GM03348 (cell line): ENCODE measurements at places on chromosomes 3 and 15.

GRCh38 chr15:93479715-93480114 lies 390.7 kb upstream of the RGMA start:
- DNase-seq = no peak

GRCh38 chr15:89164712-89165211 lies 56.6 kb downstream of the RLBP1 start:
- peak; percentile 19 for DNase-seq

DNA sequence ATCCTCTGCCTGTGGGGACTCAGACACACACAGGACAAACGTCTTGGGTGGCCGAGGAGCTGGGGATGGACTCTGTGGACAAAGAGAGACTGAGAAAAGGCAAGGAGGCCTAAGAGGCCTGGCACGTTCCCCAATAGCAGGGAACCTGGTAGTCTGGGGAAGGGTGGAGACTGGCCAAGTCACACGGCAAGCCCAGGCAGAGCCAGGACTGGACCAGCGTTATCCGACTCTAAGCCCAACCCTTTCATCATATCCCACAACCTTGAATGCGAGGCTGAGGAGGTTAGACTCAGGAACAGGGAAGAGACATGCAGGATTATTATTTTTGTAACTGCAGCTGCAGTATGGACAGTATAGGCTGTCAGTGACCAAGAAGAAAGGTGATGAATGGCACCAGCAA lies 53.4 kb downstream of the SLC6A11 start:
- no peak for DNase-seq

DNA sequence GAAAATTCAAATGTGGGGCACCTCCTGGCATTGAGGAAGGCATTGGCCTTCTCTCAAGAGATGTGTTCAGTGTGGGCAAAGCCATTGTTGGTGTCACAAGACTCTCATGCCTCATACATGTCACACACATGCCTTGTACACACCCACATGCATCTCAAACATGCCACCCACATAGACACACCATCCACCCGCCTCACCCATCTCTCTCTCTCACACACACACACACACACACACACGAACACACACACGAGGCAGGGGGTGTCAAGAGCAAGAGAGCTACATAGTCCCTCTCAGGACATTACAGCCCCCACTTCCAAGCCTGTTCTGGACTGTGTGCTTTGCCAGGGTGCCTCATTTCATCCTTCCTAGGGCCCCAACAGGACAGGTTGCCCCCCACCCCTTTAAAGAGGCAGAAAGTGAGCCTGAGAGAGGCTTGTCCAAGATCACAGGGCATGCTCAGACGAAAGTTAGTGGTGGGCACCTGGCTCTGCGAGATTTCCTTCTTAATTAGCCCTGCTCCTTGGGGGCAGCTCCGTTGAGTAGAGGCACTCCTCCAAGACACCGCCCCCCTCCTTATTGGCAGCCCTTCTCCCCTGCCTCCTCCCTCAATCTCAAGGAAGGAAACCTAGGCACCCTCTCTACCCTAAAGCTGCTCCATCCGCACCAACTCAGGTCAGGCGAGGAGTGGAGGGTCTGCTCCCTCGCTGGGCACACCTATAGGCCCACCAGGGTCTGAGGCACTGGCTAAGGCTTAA lies 50.5 kb upstream of the CCDC174 start:
- DNase-seq = no peak

DNA sequence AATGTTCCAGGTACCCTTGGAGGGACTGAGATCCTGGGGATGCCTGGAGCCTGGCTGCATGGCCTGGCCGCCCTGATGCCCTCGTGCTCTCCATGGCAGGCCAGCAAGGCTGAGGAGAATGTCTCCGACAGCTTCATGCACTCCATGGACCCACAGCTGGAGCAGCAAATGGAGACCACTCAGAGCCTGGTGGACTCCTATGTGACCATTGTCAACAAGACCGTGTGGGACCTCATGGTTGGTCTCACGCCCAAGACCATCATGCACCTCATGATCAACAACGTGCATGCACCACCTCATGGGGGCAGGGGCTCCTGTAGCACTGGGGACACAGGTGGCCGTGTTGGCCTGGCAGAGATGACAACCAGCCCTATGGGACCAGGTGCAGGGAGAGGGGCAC lies 19.7 kb downstream of the GOLGA6A start:
- no peak for DNase-seq

GRCh38 chr15:81052046-81052445 lies 51.3 kb downstream of the TLNRD1 start:
- no peak for DNase-seq

- DNase-seq = no peak
These were observed 213.0 kb downstream of the SSR3 start for GRCh38 chr3:156341831-156342416.

- peak; percentile 70 for DNase-seq
These were observed 43.4 kb upstream of the LMCD1 start for GRCh38 chr3:8458238-8458661.

- peak; percentile 68 for DNase-seq
These were observed 50.2 kb downstream of the CRYBG3 start for GRCh38 chr3:97871801-97872524.

- DNase-seq = no peak
These were observed 255.3 kb upstream of the LRTM1 start for GRCh38 chr3:55183201-55183600.

GRCh38 chr15:45134682-45135604 lies 5.1 kb downstream of the DUOX1 start:
- DNase-seq = no peak

DNA sequence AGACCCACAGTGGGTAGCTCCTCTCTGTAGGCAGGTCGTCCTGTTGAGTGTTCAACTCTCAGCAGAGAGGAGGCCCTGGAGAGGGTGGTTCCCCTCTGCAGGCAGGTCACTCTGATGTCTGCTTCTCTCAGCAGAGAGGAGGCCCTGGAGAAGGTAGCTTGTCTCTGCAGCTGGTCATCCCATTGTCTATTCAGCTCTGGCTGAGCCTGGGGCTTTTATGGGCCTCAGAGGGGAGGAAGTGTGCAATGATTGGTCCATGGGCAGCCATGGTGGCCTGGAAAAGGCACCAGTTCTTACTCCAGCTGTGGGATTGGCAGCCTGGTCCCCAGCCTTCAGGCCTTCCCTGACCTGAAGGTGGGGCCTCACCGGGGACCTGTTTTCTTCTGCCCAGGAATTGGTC lies 52.9 kb downstream of the PPCDC start:
- DNase-seq = no peak

DNA sequence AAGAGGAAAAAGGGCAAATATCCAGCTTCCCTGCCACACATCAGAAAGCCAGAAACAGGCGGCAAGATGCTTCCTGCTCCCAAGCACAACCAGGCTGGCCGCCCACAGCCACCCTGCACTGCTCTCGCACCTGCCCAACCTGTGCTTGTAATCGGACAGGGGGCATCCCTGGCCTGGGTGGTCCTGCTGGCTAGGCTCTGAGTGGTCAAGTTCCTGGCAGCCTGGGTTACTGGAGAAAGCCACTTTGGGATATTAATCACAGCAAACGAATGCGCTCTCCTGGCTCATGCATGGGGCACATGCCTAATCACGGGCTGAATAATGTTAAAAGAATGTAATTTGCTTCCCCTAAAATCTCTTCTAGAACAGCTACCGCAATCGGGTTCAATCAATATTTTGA lies 442.4 kb downstream of the MCTP2 start:
- peak; percentile 51 for DNase-seq

DNA sequence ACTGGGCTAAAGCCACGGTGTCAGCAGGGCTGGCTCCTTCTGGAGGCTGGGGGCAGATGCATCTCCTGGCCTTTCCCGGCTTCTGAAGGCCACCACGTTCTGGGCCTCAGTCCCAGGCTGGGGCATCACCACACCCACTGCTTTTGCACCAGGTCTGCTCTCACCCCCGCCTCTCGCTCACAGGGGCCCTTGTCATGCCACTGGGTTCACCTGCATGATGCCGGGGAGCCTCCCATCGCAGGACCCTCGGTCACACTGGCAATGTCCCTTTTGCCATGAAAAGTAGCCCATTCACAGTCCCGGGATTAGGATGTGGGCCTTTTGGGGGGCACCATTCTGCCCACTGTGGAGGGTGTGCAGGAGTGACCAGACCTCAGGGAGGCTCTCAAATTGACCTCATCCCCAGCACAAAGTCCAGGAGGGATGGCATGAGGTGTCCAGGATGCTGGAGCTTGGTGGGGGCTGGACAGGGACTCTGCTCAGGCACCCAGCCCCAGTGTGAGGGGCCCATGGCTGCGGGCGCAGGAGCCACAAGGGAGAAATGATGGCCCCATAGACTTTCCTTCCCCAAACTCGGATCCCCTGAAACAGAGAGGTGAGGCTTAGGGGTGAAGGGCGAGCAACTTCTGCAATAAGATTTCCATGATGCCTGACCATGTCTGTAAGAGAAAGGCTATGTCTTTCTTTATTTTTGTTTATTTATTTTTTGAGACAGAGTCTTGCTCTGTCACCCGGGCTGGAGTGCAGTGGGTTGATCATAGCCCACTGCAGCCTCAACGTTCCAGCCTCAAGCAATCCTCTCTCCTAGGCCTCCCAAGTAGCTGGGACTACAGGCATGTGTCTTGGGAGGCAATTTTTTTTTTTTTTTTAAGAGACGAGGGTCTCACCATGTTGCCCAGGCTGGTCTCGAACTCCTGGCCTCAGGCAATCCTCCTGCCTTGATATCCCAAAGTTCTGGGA lies 189.1 kb downstream of the GOLGA6L6 start:
- peak; percentile 44 for DNase-seq

GRCh38 chr15:94229591-94230369 lies 1.6 kb upstream of the MCTP2 start:
- DNase-seq = no peak

- no peak for DNase-seq
These were observed 275.8 kb upstream of the RBMS3 start for GRCh38 chr3:29004885-29005599.

DNA sequence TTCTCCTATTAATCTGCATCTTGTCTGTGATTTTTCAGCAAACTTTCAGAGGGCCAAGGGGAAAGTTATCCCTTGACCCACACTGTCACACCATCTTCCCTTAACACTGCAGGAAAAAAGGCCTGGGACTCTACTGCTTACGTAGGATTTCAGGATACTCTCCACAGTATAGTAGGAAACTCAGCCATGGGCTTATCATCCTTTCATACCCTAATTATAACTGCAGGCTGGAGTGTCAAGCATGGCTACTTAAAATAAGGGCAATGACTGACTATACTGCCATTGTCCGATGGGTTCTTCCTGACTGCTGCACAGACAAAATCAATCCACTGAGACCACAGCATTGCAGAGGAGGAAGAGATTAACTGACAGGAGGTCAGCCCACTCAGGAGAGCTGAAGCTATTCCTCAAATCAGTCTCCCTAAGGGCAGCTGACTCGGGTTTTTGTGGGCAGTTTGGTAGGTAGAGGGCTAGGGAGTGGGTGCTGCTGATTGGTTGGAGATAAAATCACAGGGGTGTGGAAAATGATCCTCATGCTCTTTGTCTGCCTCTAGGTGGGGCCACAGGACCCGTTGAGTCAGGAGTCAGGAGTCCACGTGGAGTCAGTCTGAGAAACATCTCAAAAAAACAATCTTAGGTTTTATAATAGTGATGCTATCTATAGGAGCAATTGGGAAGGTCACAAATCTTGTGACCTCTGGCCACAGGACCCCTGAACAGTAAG lies 118.2 kb upstream of the STRIT1 start:
- DNase-seq = no peak

DNA sequence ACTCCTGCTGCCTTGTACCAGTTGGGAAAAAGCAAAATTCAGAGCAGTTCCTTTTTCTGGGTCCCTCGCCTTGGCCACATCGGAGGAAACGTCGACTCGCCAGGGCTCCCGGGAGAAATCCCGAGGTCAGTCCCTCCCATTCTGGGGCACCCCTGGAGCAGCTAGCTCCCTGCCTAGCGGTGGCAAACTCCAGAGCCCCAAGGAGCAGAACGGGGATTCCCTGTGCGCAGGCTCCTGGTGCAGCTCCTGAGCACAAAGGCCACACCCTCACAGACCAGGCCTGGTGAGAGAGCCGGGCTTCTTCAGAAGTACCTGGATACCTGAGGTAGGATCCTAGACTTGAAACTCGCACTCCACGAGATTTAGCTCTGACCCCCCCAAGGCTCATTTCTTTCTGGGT lies 2.6 kb downstream of the LRRC3B start:
- no peak for DNase-seq

DNA sequence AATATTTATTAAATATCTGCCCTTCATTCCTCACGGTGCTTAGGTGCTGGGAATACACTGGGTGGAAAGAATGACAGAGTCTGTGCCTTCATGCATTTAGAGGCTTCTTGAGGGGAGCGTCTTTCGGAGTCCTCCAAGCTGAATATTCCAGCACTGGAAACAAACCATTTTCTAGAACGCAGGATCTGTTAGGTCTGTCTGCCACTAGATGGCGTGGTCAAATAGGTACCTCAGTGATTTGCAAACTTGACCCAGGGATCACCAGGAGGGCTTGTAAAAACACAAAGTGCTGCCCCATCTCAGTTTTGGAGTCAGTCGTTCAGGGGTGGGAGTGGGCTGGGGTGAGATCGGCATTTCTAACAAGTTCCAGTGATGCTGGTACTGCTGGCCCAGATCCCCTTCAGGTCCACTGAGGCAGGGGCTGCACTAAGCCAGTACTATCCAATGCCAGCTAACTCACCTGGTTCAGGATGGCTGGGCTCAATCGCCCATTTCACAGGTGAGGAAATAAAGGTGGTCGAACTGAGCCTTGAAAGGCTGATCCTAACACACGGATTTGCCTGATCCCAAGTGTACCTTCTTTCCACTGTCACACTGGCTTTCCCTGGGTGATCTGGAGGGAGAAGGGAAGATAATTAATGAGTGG lies 14.8 kb downstream of the ARNT2 start:
- peak; percentile 75 for DNase-seq

- DNase-seq = no peak
These were observed 87.8 kb upstream of the LMOD3 start for GRCh38 chr3:69210068-69210730.

DNA sequence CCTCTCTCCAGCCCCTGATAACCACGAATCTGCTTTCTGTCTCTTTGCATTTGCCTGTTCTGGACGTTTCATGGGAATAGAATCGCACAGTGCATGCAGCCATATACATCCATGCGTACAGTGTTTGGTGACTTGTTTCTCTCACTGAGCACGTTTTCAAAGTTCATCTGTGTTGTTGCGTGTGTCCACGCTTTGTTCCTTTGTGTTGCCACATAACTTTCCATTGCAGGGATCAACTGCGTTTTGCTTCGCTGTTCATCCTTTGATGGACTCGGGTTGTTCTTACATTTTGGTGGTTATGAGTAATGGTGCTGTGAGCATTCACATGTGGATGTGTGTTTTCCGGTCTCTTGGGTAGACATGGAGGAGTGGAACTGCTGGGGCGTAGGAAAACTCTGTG lies 56.4 kb upstream of the TAMM41 start:
- no peak for DNase-seq
